ENCODE measurements at places on chromosomes 16 and 17.
A peak's percentile ranks its signal among the peaks of the same experiment; 100 is the strongest.

DNA sequence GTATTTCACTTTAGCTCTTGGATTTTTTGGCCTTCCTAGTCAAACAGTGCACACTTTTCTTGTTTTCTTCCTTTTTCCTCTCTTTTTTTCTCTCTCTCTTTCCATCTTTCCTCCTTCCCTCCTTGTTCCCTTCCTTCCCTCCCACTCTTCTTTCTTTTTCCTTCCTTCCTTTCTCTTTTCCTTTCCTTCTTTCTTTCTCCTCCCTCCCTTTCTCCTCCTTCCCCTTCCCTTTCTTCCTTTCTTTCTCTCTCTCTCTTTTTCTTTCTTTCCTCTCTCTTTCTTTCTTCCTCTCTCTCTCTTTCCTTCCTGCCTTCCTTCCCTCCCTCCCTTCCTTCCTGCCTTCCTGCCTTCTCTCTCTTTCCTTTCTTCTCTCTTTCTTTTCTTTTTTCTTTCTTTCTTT lies 181.6 kb upstream of the ELAC2 start:
- no peak for DNase-seq

GRCh38 chr16:72961863-72962262 lies 86.1 kb downstream of the ZFHX3 start:
- DNase-seq: no peak

GRCh38 chr16:28277537-28278388 lies 14.6 kb upstream of the SBK1 start:
- peak; percentile 78 for DNase-seq

GRCh38 chr17:75764711-75765421 lies at the start of gene GALK1:
GALK1 (minus strand) TSS chr17:75765192; CDS start chr17:75765136, 56 bp downstream.
- peak; percentile 53 for DNase-seq

DNA sequence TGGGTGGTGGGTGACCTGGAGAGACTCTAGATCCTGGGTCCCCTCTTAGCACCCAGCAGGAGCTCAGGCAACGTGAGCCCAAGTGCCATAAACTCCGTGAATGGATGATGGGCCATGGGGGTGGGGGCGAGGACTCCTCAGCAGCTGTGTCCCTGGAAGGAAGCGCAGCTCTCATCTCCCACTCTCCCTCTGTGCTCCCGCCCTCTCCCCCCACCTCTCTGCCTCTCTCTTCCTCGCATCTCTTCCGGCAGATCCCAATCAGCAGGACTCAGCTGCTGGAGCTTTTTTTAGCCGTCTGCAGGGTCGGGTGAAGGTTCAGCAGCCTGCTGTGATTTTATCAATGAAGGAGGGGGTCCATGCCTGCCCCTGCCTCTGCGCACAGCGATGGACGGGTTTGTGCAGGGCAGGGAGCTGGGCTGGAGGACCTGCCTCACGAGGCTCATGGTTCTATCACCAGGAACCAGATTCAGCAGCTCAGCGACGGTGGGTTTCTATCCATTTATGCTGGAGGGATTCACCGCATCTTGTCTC lies 8.3 kb downstream of the CCR7 start:
- no peak for DNase-seq

DNA sequence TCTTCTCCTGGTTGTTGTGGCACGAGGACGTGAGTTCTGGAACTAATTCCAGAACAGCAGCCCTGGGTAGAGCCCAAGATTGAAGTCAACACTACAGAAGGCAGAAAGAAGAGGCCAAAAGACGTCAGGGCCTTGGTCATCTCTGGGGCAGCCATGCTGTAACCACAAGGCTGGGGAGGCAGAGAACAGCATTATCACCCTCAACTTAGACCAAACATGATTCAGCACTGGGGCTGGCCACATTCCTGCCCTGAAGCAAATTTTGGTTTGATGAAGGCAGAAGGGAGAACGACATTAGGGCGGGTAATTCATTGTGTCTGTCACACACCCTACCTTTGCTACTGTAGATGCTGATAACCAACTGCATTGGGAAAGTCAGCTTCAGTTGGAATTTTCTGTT lies 9.7 kb upstream of the ALOX15B start:
- no peak for DNase-seq

GRCh38 chr16:68859828-68860227 lies 16.5 kb downstream of the TANGO6 start:
- DNase-seq: no peak

- no peak for DNase-seq
Observed at GRCh38 chr16:67451704-67452435, 20.9 kb downstream of the HSD11B2 start.

Measured in stimulated activated CD8-positive, alpha-beta memory T cell treated with anti-CD3 and anti-CD28 coated beads, Interleukin-2, amount 100 ng/mL, for 1 hour (primary cell).